ENCODE measurements at places on chromosomes 12 and 14. TPM values are rescaled to one million over a fixed set of nuclear protein-coding genes. Genes with fewer than 3 reads are reported as not detected.

The BEGAIN gene
- not detected for total RNA-seq

- no peak for DNase-seq
Observed at GRCh38 chr14:64454671-64455070, 10.6 kb upstream of the AKAP5 start.

The ZBTB39 gene
- total RNA-seq, result 4.5 TPM

GRCh38 chr12:15592934-15593333 lies 196.3 kb downstream of the EPS8 start:
- no peak for DNase-seq

- peak; percentile 65 for DNase-seq
Observed at GRCh38 chr14:67738740-67739504, 37.2 kb downstream of the RDH12 start.

The MGP gene
- not detected for total RNA-seq

GRCh38 chr12:9667403-9668160 lies 1.9 kb upstream of the CLEC2D start:
- no peak for DNase-seq

GRCh38 chr12:92176646-92177045 lies 31.0 kb upstream of the BTG1 start:
- no peak for DNase-seq

The DNAAF2 gene
- 12.7 TPM for total RNA-seq

DNA sequence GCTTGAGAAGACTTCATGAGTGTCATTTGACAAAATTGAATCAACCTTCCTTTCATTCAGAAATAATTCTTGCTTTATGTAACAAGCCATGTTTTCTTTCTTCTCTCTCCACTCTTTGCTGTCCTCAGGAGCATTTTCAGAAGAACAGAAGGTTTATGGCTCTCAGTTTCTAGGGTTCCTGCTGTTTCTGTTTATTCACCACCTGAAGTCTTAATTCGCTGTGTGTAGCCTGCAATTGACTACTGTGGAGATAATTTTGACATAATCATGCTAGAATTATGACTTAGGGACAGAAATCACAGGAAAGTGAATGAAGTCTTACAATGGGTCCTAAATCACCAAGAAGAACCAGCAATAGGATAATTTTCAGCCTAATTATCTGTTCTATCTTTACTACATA lies 7.2 kb upstream of the PLEKHG7 start:
- no peak for DNase-seq

- peak; percentile 100 for DNase-seq
Observed at GRCh38 chr12:52741375-52742195, 35.6 kb downstream of the KRT76 start.

- DNase-seq, result no peak
Observed at GRCh38 chr14:55073856-55074255, 22.4 kb downstream of the MAPK1IP1L start.
